ENCODE measurements at places on chromosomes 2 and 18.

- no peak for DNase-seq
These were observed 272.5 kb upstream of the KLHL29 start for GRCh38 chr2:23112517-23112916.

- no peak for DNase-seq
These were observed 461.4 kb downstream of the RNF144A start for GRCh38 chr2:7378591-7378990.

DNA sequence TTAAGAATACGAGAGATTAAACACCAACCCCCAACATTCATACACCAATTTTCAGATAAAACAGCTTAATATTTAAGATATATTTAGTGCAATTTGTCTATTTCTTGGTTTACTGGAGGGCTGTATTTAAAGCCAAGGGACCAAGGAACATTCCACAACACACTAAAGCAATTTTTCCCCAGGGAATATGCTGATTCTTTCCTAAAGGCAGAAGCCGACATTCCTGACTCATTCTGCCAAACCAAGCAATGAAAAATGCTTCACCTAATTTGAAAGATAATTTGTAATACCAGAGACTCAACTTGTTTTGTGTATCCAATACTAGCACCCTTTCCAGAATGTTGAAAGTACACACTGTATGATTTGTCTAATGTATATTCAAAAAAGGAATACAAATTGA, 1267.6 kb upstream of the PIK3C3 start:
- DNase-seq = no peak

GRCh38 chr18:58195278-58195765, 151.3 kb downstream of the NEDD4L start:
- no peak for DNase-seq
